DMS53 (cell line): ENCODE measurements at places on chromosomes 7 and 10.

DNA sequence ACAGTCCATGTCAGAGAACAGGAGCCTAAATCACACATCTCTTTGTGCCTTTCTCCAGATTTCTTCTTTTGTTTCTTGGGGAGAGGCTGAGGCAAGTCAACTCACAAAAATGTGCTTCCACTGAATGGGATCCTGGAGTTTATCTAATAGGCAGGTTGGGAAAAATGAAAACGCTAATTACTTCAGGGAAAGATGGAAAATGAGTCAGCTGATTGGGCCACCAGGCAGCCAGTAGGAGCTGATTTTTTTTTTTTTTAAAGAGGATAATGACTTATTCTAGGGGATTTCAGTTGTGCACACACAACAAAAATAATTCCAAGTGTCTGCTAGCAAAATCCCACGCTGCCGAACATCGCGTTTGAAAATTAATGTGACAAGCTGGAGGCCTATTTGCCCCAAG, 412.8 kb upstream of the ZMIZ1 start:
- no peak for DNase-seq

DNA sequence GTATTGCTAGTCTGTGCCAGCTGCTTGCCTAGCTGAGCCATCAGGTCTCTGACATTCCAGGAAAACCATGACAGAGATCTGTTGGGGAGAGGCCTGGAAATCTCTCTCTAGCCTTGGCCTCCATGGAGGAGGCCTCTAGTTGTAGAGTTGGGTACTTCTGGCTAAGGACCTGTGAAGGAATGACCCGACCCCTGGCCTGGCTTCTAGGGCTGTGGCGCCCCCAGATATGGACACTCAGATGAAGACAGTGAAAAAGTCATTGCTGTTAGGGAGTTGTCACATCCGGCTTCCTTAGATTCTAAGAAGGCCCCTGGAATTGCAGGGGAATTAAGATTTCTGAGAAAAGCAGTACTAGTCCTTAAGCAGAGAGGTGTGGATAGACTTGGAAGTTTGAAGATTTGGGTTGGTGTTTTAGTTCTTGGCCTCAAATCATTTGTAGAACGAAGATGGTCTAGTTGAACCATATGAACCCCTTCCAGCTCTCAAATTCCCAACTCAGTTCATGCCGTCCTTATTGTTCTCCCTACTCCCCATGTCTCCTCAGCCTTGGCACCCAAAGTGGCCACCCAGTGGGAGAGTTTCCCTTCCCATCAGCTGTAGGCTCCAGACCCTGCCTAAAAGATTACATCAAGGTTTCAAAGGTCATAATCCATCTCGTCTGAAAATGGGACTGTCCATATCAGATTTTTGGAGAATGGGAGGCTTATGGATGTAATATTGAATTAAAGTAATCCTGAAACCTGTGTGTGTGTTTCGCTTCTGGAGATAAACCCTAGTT, 7.0 kb downstream of the HHEX start:
- peak; percentile 16 for DNase-seq

DNA sequence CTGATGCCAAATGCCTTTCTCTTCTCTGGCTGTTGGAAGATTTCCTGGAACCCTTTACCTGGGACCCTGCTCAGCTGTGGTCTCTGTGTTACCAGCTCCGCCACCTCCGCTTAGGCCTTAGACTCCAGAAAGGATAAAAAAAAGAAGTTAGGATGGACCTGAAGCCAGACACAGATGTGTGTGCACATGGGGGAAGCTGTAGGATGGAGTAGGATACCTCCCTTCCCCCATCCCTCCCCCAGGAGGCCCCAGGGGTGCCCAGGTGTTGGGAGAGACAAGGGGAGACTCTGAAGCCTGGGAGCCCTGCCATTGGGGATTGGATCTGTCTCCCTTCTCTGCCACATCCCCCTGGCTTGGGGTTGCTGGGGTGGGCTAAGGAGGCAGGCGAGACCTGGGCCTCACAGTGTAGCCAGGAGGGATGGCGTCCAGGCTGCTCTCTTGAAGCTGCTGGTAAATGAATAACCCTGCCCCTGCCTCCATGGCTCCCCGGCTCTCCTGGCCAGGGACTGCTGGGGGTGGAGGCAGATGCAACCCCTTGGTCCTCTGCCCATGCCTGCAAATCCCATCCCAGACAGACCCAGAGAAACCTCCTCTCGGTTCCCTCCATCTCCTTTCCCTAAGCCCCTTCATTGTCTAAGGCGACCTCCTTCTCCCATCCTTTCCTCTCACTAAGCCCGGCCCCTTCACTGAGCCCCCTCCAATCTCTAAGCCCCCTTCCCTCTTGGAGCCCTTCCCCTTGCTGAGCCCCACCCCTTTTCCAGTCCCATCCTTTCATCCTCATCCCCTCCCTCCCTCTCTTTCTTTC, 8.0 kb downstream of the CLDN3 start:
- DNase-seq, result peak; percentile 81

GRCh38 chr7:73436031-73436929, 2.7 kb downstream of the FZD9 start:
- DNase-seq, result peak; percentile 89

- no peak for DNase-seq
Observed at GRCh38 chr7:69962186-69963065, 364.2 kb downstream of the AUTS2 start.

GRCh38 chr10:98369801-98370200, 45.2 kb downstream of the PYROXD2 start:
- no peak for DNase-seq

DNA sequence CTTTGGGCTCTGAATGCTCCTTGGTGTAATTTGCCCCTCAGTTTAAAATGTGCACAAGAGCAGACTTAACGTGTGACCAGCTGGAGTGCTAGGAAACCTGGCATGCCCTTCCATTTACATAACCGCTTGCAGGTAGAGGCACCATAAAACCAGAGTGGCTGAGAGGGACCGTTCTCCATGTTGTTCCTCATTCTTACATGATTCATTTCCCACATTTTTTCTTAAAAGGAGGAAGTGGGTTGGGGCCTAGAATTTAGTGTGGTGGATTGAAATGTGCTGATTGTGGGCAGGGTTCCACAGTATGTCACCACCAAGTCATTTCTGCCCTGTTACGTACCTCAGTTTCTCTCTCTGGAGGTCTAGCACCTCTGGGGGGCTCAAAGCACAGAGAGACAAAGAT, 375.8 kb upstream of the VSTM2A start:
- DNase-seq, result no peak

- peak; percentile 61 for DNase-seq
Observed at GRCh38 chr10:83862723-83863122, 276.6 kb upstream of the GHITM start.

GRCh38 chr7:105122619-105123018, 108.6 kb downstream of the KMT2E start:
- no peak for DNase-seq

GRCh38 chr10:14838582-14839304, 637 bp downstream of the HSPA14 start:
- peak; percentile 60 for DNase-seq

DNA sequence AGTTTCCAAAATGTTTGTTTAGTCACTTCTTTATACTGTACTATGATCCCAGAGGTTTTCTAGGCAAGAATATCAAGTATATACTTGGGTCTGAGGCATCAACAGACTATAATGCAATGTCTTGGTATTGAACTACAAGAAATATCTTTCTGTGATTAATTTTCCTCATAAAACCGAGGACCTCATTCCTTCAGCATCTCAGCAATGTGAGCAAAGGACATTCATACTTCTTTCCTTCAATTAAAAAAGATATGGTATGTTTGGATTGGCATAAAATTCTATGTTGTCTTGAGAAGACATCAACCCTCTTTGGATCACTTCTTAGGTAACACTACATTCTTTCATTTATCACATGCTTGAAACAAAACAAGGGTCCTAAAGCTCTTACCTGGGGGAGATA, 524.5 kb downstream of the PHTF2 start:
- DNase-seq, result no peak
